ENCODE measurements at places on chromosomes 3 and 15.

DNA sequence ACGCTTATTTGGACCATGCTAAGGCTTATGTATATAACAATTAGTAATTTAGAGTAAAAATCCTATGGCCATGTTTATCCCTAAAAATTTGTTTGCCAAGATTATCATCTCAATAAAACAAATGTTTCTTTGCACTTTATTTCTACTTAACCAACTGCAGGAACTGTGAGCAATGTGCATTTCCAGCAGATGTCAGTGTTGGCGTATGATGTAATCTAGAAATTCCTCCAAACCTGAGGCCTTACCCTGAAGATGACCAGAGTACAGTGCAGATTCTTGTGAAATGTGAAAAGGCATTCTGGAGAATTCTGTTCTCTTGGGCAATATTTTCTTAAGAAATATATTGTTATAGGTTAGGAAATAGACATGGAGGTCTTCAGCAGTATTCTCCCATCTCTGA is 205.9 kb downstream of the MBNL1 start:
- DNase-seq = no peak

DNA sequence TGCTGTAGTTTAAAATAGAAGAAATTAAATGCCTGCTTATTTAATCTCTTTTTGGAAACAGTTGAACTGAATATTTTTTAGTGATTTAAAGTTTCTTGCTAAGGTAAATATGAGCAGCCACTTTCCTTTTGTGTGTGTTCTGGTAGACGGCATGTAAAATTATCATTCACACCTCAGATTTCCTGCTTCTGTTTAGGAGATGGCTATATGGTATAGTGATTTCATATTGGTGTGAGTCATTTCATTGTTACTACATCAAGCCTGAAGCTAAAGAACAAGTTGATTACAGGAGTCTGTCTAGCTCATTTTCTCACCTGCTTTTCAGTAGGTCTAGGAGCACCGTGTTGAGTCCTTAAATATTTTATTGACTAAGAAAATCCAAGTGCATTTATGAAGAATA is 2.2 kb downstream of the LRCH3 start:
- DNase-seq = peak; percentile 21

DNA sequence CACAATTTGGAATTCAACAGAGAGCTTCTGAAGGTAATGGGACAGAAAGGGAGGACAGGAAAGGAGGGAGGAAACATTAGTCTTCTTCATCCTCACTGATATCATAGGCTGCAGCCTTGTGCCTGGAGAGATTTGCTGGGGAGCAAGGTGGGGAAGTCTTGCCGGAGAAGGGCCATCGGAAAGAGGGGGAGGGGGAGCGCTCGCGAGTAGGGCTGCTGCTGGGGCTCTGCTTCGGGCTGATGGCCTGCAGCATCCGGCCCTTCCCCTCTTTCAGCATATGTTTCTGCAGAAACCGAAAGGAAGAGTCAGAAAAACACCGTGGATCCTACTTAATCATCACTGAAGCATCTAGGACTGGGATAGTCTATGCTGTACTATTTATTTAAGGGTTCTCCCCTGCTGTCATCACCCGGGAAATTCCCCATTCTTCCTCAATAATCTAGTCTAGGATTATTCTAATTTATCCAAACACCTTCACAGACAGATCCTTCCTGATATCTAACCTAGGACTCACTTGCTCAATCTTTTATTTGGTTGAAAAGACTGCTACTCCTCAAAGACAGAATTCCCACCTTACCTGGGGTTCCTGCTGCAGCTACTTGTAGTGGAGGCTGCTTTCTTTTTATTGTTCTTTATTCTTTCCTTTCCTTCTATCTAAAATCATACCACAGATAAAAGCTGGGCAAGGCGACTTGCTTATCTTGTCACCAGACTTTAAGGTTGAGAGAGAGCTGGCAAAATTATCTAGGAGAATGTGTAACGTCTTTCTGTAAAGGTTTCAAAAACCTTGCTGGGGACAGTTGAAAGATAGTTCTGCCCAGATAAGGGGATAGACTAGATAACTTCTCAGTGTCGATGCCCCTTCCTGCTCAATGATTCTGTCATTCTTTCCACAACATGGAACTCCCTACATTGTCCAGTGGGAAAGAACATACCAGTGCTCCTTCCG is 22.6 kb downstream of the SLC51A start:
- DNase-seq = no peak

DNA sequence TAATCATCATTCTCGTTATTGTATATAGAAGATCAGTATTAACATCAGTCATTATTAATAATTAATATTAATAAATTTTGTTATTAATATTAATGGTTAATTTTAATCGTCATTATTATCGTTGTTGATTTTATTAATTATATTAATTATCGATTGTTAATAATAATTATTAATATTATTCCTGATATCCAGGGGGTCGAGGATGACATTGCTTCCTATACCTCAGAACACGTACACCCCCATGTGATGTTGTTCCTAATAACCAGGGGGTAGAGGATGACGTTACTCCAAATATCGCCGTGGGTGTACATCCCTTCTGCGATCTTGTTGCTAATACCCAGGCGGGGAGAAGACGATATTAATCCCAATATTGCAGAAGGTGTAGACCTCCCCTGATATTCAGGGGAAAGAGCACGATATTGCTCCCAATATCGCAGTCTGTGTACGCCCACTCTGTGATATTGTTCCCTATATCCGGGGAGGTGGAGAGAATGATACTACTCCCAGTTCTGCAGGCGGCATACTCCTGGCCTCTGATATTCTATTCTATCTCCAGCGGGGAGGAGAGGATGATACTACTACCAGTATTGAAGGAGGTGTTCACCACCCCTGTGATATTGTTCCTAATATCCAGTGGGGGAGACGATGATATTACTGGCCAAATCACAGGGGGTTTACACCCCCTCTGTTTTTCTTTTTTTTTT is 22.3 kb upstream of the BMF start:
- no peak for DNase-seq

GRCh38 chr3:71132995-71133730 is 450.4 kb downstream of the FOXP1 start:
- no peak for DNase-seq

- no peak for DNase-seq
Observed at GRCh38 chr15:68699881-68700454, 120.7 kb downstream of the ANP32A start.

DNA sequence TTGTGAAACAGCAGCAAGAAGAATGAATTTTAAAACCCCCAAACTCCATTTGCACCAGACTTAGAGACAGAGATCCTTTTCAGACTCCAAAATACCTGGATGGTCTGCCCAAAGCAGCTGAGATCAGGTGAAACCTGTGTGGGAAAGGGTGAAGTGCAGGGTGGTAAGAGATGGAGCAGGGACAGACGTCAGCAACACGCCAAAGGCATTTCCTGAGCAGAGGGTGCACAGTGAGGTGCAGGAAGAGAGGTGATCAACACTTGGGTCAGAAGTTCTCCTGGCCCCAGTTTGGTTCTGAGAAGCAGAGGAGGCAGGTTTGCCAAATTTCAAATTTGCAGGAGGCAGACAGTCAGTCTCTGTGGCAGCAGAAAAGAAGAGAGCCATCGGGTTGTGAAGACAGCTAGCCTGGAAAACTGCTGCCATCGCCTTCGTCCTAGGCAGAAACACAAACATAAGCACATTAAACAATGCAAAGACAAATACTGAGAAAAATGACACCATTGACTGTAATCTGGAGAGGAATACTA is 9.8 kb downstream of the CCR4 start:
- DNase-seq = peak; percentile 35

DNA sequence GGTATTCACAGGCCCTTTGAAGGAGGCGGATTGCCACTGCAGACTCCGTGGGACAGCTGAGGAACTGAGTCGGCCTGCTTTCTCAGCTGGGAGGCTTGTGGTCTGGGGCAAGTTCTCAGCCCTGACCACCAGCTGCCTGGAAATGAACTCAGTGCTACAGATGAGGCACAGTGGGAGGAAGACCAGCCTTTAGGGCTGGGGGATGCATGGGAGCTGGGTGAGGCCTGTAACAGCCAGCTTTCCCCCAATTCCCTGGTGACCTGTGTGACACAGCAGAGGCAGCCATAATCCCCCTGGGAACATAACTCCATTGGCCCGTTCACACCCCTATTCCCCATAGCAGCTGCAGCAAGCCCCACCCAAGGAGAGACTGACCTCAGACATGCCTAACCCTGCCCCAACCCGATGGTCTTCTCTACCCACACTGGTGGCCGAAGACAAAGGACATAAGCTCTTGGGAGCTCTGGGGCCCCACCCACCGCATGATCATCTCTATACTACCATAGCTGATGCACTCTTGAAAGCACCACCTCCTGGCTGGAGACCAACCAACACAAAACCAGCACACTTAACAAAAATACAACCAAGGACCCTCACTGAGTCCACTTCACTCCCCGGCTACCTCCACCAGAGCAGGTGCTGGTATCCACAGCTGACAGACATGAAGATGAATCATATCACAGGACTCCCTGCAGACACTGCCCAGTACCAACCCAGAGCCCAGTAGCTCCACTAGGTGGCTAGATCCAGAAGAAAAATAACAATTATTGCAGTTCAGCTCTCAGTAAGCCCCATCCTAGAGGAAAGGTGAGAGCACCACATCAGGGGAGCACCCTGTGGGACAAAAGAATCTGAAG is 24.9 kb downstream of the ZMAT3 start:
- no peak for DNase-seq

DNA sequence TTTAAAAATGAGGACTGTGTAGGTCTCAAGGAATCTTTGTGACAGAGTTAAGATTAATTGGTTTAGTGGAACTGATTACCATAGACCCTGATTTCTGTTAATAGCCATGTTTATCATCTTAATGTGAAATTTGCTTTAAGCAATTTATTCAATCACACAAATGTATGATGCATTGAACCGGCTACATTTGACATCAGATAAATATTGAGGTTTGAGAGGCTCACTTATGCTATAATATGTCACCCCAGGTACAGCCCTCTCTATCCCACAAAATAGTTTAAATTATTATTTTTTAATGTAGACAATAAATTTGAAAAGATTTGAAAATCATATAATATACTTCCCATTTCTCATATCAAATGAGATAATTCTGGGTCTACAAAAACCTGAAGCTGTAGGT is 413.3 kb downstream of the NAALADL2 start:
- DNase-seq = no peak

- no peak for DNase-seq
Observed at GRCh38 chr3:160951642-160952487, 153.3 kb downstream of the B3GALNT1 start.

GRCh38 chr15:40354408-40355171 is 3.4 kb upstream of the DISP2 start:
- DNase-seq = no peak

DNA sequence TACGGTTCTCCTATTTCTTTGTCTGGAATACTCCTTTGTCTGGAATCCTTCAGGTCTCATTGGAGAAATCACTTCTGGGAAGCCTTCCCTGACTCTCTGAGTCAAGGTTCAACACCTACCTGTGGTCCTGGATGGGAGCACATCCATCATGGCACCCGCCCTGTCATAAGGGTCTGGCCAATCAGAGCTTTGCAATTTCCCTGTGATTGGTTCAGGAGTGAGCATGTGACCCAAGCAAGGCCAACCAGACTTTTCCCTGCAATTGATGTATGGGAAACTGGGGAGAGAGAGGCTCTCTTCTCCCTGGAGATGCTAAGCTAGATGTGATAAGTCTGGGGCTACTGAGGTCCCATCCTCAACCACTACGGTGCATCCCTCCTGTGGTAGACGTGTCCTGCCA is 8.1 kb downstream of the FAM3D start:
- no peak for DNase-seq

GRCh38 chr15:27271258-27271657 is 300.3 kb downstream of the GABRG3 start:
- no peak for DNase-seq

GRCh38 chr3:10352146-10352911 is 31.4 kb upstream of the SEC13 start:
- DNase-seq = no peak

DNA sequence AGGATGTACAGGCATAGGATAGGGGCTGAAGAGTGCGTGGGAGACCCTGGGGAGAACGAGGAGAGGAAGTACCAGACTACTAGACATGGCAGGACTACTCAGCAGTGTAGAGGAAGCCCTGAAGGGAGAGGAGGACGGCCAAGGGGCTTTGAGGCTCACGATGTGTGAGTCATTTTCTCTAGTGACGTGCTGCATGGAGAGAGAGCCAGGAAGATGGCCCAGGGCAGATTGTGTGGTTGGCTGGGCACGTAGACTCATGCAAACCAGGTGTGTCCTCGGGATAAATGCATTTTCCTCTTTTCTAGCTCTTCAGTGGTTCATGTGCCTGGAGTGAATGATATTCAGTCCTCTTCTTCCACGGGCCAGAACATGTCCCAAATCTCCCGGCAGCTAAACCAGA is 115.0 kb upstream of the ABHD17C start:
- DNase-seq = no peak

GRCh38 chr15:22799902-22800301 is 13.5 kb downstream of the NIPA1 start:
- no peak for DNase-seq

GRCh38 chr15:51312166-51313073 is 26.0 kb downstream of the CYP19A1 start:
- DNase-seq = no peak

GRCh38 chr15:65925338-65925737 is 56.0 kb downstream of the RAB11A start:
- no peak for DNase-seq

DNA sequence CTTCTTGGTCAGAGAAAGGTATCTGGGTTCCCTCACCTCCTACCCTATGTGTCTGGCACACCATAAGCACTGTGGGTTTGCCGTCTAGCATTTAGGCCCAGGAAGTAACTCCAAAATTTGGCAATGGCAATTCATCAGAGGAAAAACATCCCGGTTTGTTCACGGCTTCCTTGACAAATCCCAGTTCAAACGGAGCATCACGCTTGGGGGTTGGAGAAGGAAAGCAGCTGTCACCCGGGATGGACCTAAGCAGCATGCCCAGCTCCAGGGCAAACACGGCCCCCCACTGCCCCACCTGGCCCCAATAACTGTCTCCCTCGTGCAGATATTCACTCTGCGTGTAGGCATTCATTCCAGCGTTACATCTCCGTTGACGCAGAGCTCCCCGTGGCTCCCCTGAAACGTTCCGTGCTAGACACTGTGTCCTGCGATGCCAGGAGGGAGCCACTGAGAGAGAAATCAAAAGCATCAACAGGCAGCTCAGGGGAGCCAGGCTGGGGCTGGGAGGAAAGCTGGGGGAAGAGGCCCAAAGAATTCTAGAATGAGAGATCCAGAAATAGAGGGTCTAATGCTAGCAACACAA is 41.4 kb downstream of the NTRK3 start:
- DNase-seq = no peak

GRCh38 chr3:29721789-29722188 is 440.9 kb downstream of the RBMS3 start:
- no peak for DNase-seq

DNA sequence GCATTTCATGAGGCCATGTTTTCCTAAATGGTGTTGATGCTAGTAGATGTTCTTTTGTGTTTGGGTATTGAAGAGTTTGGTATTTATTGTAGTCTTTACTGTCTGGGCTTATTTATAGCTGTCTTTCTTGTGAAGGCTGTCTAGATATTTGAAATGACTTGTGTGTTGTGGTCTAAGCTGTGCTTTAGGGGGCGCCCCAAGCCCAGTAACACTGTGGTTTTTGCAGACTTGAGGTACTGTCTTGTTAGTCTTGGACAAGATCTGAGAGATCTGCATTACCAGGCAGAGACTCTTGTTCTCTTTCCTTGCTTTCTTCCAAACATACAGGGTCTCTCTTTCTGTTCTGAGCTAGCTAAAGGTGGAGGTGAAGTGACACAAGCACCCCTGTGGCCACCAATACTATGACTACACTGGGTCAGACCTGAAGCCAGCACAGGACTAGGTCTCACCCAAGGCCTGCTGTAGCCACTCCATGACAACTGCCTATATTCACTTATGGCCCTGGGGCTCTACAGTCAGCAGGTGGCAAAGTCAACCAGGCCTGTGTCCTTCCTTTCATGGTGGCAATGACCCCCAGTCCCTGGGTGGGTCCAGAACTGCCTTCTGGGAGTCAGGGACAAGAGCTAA is 152.1 kb upstream of the TBC1D5 start:
- peak; percentile 8 for DNase-seq

All from CD4-positive, alpha-beta T cell treated with Interleukin-6 at 100 ng/mL for 8 hours (primary cell).